ENCODE measurements at places on chromosomes 7 and 10.

DNA sequence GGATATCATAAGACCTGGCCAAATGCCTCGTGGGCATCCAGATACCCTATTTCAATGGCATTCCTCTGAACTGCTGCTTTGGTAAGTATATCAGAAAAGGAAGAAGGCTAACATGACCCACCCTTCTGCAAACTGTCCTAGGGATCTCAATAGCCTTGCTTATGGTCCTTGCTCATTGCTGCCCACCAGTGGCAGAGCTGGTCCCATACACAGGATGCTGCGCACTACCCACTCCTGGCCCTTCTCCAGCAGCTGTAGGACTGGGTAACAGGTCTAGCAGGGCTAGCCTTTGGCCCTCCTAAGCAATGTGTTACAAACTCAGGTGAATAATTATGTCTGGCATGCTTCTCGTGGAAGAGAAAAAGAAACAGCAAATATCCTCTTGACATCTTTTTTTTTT is 72.5 kb downstream of the C10orf90 start:
- DNase-seq, result no peak

GRCh38 chr7:123327661-123328060 is 127.9 kb upstream of the SLC13A1 start:
- DNase-seq, result no peak

DNA sequence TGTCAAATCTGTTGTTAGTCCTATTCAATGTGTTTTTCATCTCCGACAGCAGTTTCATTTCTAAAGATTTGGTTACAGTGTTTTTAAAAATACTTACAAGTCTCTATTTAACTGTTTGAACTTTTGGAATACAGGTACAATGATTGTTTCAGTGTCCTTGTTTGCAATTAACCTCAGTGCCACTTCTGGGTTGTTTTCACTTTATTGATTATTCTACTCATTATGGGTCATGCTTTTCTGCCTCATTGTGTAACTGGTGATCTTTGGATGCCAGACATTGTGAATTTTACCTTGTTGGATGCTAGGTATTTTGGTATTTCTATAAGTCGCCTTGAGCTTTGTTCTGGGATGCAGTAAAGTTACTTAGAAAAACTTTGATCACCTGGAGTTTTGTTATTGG is 331.3 kb downstream of the AUTS2 start:
- no peak for DNase-seq

DNA sequence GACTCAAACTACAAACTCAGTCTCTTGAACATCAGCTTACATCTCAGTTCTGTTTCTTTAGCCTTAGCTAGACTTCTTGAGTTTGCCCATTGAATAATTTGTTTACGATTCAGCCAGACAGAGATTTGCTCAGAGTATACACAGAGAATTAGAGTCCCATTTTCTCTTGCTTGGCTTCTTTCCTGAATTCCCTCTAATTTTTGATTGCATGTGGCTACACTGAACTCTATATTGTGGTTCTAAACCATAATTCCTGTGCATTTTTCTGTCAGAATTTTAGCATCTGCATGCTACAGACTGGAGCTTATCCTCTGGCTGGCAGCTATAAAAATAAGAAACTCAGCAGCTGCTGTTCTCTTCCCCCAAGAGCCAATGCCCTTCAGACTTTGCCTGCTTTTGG is 354.9 kb downstream of the MDFIC start:
- no peak for DNase-seq
